ENCODE measurements at places on chromosomes 12 and 14.

- DNase-seq: no peak
Observed at GRCh38 chr12:68294251-68294650, 37.9 kb downstream of the MDM1 start.

GRCh38 chr14:98408713-98409112, 863.3 kb downstream of the BCL11B start:
- DNase-seq: no peak

DNA sequence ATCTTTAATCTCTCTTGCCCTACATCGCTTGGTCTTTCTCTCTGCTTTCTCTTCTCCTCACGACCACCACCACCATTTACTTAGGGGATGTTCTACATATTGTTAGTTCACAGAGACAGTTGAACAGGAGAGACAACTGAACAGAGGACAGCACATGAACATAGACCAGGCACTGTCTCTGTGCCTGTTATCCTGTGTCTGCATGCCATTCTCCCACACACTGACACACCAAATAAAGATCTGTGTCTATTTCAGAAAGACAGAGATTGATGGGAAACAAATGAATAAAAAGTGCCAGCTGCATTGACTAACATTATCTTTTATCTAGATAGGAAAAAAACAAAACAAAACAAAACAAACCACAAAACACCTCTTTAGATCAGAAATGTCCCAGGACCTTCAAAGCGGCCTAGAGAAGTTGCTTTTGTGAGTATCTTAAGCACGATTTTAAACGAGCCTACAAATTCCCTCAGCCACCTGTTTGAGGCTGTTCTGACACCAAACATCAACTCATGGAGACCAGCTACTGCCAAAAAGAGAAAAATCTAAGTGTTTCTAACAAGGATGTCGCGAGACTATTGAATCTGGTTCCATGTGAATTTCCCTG, 77.6 kb upstream of the PARP11 start:
- DNase-seq: no peak

- no peak for DNase-seq
Observed at GRCh38 chr12:107372229-107372658, 278.9 kb upstream of the CRY1 start.

DNA sequence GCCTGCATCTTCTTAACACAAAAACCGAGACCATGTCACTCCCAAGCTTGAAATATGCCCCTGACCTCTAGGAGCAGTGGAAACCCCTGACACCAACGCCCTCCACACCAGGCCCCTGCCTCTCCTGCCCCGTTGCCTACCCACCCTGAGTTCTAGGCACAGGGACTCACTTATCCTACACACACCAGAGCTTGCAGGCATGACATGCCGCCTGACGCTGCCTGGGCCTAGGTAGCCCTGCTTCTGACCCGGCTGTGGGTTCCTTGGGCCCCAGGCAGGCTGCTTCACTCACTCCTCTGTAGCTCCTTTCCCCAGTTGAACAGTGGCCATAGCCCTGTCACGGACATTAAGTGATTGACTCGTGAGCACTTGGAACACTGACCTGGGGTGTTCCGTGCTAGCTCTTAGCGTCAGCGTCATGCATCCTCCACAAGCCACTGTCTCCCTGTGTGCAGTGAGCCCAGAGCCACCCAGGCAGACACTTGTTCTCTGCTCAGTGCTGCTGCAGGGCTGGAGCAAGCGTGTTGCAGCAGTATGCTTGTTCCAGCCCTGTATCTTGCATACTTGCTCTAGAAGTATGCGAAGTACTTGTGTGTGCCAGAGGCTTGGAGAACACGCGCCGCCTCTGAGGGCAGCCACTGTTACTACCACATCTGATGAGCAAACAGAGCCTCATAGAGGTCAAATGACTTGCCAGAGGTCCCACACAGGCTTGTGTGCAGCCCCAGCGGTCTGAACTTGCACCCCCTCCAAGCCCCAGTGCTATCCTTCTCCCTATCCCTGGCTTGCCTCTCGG, 15.6 kb downstream of the OTUB2 start:
- no peak for DNase-seq

- DNase-seq: no peak
Observed at GRCh38 chr12:2309647-2310046, 256.9 kb downstream of the CACNA1C start.

GRCh38 chr12:11653215-11653753, 3.8 kb downstream of the ETV6 start:
- DNase-seq: no peak

- no peak for DNase-seq
Observed at GRCh38 chr14:67429510-67430205, 17.7 kb upstream of the PLEK2 start.

DNA sequence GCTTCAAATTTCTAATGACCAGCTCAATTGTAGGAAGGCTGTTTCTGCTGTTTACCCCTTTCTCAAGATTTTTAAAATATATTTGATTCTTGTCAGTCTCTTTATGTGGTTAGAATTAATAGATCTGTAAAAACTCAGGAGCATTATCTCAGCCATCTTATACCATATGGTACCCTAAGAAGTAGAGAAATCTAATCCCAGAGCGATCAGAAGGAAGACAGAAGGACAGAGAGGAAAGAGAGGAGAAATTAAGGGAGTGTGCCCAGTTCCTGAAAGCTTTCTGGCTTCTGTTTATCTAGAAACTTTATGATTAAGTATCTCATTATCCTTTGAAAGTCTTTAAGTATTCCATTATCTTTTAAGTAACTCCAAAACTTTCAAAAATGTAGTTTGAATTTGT, 152.1 kb upstream of the NAV3 start:
- DNase-seq: no peak

- DNase-seq: no peak
Observed at GRCh38 chr14:66649498-66649897, 141.6 kb downstream of the GPHN start.

DNA sequence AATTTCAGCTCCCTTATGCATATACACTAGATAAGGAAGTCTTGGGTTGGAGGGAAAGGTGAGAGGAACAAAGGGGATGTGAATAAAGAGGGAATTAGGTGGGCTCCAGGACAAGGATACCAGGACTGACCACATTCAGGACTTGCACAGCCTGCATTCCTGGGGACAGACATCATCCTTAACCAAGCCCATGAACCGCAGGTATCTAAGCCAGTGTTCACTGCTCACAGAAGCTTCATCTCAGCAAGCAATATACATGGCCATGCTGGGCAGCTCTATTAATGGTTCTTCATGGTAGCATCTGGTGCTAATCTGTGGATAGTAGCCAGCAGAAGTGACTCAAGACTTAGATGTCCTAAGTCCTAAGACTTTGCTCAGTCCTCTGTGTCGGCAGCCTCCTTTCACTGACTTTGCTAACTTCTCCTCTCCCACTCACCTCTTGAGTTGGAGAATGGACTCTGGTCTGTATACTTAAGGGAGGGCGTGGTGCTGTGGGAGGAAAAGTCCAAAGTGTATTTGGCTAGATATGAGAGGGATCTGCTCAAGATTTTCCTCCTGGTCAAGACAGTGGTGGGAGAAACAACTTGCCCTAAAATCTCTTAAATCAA, 136.1 kb downstream of the ASCL1 start:
- no peak for DNase-seq

DNA sequence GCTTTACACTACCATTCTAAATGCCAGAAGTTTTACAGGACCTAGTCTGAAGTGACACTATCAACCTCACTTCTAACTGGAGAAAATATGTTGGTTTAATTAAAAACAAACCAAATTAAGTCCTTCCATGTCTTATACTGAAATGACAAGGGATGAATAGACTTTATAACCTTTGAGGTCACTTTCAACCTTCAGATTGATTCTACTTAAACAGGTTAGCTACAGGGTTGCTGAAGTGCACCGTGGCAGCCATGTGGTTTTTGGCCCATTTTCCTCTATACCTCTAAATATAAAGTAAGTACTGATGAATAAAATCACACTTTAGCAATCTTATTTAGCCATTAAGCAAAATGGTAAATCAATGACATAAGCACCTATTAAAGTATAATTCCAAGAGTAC, 3.9 kb downstream of the SLC38A2 start:
- no peak for DNase-seq

- no peak for DNase-seq
Observed at GRCh38 chr14:33682760-33683159, 268.1 kb downstream of the EGLN3 start.

DNA sequence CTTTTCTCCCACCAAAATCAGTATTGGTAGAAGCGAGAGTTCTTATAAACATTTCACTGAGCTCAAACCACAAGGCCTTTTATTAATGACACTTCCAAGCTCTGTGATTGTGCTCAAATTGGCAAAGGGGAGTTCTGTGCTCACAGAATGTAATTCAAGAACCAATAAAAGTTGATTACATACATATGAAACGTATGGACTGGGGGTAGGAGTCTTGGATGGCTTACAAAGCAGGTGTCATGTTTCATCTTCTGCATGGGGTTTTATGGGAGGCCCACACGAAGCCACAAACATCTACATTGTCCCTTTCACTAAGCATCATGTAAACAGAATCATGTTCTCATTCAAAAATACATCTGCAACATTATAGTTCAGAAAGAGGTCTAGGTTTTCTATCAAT, 828.3 kb downstream of the VRK1 start:
- DNase-seq: no peak

DNA sequence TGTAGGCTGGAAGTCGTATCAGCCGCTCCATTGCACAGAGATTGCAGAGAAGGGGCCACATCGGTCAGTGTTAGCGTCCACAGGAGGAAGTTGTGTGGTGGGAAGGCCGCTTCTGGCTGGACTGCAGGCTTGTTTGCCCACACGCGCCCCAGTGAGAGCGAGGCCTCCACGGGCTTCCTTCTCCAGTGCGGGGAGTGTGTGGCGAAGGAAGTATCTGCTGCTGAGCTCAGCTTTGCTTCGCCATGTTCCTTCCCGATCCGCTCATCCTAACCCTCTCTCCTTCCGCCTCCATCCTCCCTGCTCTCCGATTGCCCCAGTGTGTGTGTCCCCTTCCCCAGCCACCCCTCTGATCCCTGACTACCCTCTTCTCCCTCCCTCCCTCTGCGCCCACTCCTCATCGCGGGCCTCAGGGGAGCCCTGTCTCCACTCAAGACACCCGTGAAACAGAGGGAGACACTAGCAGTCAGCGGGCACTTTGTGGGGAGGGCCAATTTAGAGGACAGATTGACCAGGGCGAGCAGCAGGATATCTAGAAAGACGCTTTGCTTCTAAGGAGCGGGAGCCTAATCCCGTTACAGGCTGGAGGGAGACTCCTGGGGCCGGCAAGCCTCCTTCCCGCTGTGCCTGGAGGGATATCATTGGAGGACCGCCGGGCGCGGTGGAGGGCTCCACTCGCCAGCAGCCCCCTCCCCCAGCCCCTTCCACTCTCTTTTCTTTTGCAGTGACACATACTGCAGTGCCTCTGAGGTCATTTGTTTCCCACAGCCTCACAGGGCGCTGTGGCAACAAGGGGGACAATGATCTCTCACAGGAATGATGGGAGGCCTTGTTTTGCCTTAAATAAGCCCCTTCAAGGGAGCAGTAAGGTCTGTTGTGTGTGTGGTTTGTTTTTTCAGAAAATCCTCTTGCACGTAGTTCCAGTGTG, 428.8 kb downstream of the ZFP36L1 start:
- DNase-seq: no peak

DNA sequence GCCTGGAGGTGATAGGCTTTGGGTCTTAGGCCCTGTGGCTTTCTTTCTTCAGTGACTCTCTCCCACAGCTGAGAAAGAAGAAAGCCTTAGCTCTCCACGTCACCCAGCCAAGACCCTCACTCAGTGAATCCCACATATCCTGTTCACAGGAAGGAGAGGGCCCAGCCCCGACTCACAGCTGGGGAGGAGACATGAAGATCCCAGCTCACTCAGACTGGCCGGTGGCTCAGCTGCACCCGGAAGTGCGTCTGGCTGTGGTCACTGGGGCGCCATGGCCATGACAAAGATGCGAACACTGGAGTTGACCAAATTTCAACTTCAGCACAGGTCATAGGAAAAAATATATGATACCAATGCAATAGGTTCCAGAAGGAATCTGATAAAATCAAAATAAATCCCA, 14.2 kb downstream of the DLK1 start:
- DNase-seq: no peak

GRCh38 chr12:106091446-106091820, 47.3 kb downstream of the NUAK1 start:
- no peak for DNase-seq

GRCh38 chr12:64385468-64385867, 5.1 kb downstream of the C12orf56 start:
- DNase-seq: no peak

DNA sequence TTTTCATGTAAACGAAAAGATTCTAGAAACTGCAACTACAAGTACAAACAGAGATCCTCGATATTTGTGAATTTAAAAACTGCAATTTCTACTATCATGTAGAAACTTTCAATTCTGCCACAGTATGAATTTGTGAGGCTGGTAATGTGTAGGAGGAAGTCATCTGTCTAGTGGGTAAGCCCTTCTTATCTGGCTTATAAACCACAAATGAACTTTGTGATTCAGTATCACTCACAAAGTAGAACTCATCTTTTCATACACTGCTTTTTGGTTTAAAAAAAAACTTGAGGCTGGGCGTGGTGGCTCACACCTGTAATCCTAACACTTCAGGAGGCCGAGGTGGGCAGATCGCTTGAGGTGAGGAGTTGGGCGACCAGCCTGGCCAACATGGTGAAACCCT, 20.7 kb downstream of the GTF2A1 start:
- DNase-seq: no peak

GRCh38 chr12:132227782-132228475, 83.7 kb downstream of the NOC4L start:
- no peak for DNase-seq

GRCh38 chr14:97802430-97803373, 1005.5 kb downstream of the VRK1 start:
- DNase-seq: no peak

DNA sequence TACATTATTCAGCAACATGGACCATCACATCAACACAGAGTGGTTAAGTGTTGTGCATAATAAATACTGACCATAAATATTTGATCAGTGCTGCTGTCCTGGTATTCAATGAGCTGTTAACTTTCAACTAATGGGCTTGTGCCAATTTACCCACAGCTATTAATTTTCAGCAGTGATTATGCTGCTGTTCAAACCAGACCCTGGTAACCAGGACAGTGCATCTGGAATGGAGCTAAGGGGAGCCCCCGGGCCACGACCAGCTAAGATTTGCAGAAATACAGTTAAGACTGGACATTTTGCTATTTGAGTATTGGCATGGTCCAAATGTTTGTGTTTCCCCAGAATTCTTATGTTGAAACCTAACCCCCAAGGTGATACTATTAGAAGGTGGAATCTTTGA, 180.4 kb upstream of the GZMB start:
- no peak for DNase-seq

Measured in activated naive CD4-positive, alpha-beta T cell (primary cell).